ENCODE measurements at places on chromosomes 7 and 10. TPM values are rescaled to one million over a fixed set of nuclear protein-coding genes. Genes with fewer than 3 reads are reported as not detected.

DNA sequence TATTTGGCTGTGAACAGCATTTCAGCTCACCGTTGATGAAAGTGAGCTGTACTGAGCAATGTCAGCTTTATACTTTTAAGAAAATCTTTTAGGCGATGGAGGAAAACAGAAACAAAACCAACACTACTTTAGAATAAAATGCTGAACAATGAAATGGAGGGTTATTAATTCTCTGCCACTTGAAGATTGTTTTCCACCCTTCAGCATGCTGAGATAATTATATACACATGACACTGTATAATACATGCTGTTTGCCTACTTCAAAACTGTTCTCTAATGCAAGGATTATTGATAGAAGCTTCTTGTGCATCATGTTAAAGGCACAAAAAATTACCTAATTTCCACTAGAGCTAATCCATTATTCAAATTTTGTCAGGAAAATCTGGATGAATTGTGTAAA lies 66.8 kb downstream of the CACNA2D1 start:
- no peak for DNase-seq

GRCh38 chr10:22714479-22715289 lies at the start of gene PIP4K2A:
PIP4K2A (minus strand) TSS chr10:22714578; CDS start chr10:22714326, 252 bp downstream.
- no peak for DNase-seq

Gene ADD3
- 353 TPM for polyA plus RNA-seq

Gene LRRTM3
- polyA plus RNA-seq = 5.7 TPM

Gene GRID2IP
- 0.91 TPM for polyA plus RNA-seq

GRCh38 chr7:98500764-98501163 lies 99.9 kb upstream of the BAIAP2L1 start:
- peak; percentile 34 for DNase-seq

- no peak for DNase-seq
These were observed 73.6 kb downstream of the PODXL start for GRCh38 chr7:131482800-131483199.

DNA sequence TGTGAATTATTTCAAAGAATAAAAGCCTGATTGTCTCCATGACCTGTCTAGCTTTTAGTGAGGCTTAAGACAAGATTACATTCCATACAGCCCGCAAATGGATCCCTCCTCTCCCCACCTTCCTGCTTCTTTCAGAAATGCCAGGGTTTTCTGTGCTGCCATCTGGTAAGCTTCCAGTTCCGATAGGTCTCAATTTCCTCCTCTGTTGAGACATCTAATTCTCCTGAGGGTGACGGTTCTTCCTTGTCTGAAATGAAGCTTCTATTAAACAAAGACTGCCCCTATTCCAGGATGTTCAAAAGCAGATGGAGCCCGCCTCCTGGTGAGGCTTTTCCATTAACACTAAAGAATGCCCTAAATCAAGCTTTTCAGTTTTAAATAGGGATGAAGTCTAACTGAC lies 295.6 kb downstream of the PTPRN2 start:
- no peak for DNase-seq

Gene HTR7
- 0.53 TPM for polyA plus RNA-seq

DNA sequence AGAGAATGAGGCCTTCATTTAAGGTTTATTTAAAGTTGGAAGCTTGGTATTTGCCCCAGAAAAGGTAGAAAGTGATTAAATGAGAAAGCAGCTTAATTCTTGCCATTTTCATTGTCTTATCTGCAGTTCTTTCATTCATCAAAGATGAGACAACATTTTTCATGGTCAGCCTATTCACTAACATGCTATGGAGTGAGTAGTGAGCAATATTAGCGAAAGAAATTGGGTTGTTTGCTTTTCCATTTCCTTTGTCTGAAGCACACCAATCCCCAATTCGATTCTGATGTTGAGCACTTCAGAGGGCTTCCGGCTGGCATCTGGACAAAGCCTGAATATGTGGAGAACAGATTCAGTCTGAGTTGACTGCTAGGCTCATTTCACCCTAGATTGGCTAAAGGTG lies 317.2 kb downstream of the BBS9 start:
- no peak for DNase-seq

GRCh38 chr10:101235766-101236165 lies 6.5 kb upstream of the LBX1 start:
- DNase-seq = no peak

- no peak for DNase-seq
These were observed 74.6 kb upstream of the IKZF1 start for GRCh38 chr7:50229964-50230363.

DNA sequence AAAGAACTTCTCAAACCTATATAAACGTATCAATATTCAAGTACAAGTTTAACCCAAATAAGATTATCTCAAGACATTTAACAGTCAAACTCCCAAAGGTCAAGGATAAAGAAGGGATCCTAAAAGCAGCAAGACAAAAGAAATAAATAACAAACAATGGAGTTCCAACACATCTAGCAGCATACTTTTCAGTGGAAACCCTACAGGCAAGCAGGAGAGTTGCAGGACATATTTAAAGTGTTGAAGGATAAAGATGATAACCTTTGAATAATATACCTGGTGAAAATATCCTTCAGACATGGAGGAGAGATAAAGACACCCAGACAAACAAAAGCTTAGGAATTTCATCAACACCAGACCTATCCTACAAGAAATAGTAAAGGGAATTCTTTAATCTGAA lies 82.8 kb downstream of the TES start:
- DNase-seq = no peak

Gene SERPINE1
- polyA plus RNA-seq = 1.1 TPM

GRCh38 chr7:4996696-4997222 lies 37.8 kb upstream of the MMD2 start:
- DNase-seq = no peak

DNA sequence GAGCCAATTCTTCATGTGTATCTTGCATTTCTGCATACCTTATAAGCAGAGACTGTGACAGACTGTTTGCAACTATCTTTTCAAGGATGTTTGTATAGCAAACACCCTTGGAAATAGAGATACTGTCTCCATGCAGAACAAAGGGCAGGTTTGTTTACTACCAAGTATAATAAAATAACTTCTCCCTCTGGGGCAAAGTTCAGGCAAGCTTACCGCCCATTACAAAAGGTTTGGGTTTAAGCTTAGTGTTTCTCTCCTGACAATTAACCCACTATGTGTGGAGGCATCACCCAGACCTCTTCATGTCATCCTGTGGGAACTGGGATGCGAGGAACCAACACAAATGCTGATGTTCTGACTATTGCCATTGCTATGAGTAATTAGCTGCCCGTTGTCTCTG lies 479.1 kb upstream of the ZMIZ1 start:
- DNase-seq = no peak

- DNase-seq = no peak
These were observed 22.9 kb downstream of the NEBL start for GRCh38 chr10:20874261-20874660.

GRCh38 chr10:66746711-66747110 lies 179.1 kb upstream of the LRRTM3 start:
- DNase-seq = no peak

GRCh38 chr10:112295853-112296830 lies 12.9 kb downstream of the TECTB start:
- no peak for DNase-seq

DNA sequence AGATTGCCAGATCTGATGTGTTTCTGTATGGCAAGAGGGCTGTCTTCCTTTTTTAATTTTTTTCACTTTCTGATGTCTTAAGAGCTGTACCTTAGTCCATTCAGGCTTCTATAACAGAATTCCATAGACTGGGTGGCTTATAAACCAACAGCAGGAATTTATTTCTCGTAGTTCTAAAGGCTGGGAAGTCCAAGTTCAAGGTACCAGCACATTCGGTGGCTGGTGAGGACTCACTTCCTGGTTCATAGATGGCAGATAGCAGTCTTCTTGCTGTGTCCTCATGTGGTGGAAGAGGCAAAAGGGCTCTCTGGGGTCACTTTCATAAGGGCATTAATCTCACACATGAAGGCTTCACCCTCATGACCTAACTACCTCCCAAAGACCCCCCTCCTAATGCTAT lies 20.8 kb downstream of the GPNMB start:
- DNase-seq = no peak

DNA sequence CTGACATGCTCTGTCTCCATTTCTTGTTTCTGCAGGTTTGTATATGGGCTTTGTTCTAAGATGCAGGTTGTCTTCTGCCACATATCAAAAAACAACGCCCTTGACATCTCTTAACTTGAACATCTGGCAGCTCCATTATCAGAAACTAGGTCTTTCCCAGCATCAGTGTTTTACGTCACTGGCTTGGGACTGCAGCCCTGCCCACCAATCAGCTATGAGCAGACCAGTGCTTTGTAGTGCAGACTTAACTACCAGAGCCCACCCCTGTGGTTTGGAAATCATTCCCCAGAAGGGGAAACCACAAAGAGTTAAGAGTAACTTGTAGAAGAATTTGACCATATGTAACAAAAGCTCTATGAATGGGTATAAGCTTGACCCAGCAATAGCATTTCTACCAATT lies 132.4 kb downstream of the SEPTIN14 start:
- no peak for DNase-seq

- DNase-seq = no peak
These were observed 269.2 kb downstream of the ZWINT start for GRCh38 chr10:56091872-56092271.

DNA sequence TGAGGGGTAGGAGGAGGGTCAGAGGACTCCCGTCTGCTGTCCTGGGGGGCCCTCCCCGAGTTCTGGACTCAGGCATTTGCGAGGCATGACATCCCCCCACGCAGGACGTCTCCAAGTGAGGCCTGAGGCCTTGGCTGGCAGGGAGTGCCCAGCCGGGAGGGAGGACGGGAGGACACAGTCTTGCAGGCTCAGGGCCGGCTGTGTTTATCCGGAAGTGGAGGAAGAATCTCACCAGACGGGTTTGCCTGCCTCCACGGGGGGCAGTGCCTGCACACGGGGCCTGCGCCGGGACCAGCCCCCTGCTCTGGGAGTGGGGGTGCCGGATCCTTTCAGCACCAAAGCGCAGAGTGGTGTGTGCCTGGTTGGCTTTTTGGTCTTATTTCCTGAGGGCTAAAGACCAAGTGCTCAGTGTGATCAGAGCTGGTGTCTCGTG lies 10.9 kb downstream of the PWWP2B start:
- no peak for DNase-seq

DNA sequence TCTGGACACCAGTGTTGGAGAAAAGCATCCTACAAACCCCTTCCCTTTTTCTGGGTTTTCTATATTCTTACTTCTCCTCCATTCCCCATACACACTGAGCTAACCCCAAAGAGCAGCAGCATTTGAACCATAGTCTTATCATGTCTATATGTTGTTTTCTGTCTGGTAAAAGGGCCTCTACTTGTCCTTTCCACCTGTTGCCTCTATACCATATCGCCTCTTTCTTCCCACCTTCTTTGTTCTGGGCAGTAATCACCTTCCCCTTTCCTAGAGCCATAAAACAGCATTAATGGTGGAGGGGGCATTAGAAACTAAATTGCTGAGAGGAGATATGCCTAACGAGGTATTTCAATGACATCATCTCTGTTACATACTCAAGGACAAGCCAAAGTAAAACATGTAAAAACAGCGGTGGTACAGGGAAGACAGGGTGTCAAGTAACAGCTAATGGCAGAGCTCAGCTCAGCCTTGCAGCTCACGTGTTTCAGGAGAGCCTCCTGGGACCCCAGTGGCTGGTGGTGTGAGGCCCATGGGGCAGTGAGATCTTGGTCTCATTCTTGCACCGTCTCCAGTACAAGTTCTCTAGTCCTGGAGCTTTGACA lies 20.6 kb downstream of the NPY start:
- DNase-seq = no peak

DNA sequence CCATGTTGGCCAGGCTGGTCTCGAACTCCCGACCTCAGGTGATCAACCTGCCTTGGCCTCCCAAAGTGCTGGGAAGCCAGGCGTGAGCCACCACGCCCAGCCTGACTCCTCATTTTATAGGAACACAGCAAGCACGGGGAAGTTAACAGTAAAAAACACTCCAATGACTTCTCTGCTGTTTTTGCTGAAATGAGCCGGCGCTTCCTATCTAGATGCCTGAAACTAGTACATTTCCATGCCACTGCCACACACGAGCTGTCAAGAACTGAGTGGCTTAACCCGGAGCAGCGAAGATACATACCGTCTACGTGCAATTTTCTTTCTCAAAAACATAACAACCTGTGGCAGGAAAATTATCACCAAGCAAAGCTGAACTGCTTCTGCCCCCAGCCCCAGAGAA lies 16.8 kb downstream of the DAGLB start:
- DNase-seq = no peak

DNA sequence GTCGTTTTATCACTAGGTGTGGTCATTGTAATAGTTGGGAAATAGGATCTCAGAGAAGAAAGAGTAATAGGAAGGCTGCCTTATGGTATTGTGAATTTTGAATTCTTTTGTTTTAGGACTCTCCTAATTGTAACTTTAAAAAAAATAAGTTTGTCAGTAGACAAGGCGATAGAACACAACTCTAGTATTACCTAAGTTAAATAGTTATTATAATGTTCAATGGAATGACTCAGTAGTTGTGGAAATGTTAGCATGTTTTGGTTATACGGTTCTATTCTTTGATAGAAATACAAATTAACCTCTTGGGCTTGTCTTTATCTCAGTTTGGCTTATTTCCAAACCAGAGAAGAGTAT lies 1.4 kb downstream of the DNAH11 start:
- no peak for DNase-seq

Gene SFTPA1
- polyA plus RNA-seq = not detected

DNA sequence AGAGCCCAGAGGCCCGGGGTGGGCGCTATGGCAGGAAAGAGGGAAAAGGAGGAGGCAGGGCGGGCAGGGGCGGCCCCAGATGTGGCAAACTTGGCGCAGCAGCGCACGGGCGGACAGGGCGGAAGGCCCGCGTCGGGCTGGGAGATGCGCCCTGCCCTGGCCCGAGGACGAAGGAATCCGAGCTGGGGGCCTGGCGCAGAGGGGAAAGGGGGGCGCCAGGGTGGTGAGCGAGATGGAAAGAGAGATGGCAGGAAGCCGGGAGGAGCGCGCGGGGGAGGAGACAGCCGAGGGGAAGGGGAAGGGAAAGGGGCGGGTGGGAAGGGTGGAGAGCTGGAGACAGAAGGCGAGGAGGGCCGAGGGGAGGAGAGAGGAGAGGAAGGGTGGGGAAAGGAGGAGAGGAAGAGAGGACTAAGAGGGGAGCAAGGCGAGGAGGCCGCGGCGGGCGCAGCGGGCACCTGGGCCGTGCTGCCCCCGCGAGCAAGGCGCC lies at the start of gene MARVELD1:
Gene MARVELD1 (plus strand): TSS at position 392 of the 487 bp plus-strand sequence. CDS start 147 bp downstream, outside the sequence.
- DNase-seq = peak; percentile 86

Gene PON2
- polyA plus RNA-seq = 265 TPM

Gene IL2RA
- polyA plus RNA-seq = 0.05 TPM

- no peak for DNase-seq
These were observed 76.2 kb upstream of the APBB1IP start for GRCh38 chr10:26361971-26362370.

DNA sequence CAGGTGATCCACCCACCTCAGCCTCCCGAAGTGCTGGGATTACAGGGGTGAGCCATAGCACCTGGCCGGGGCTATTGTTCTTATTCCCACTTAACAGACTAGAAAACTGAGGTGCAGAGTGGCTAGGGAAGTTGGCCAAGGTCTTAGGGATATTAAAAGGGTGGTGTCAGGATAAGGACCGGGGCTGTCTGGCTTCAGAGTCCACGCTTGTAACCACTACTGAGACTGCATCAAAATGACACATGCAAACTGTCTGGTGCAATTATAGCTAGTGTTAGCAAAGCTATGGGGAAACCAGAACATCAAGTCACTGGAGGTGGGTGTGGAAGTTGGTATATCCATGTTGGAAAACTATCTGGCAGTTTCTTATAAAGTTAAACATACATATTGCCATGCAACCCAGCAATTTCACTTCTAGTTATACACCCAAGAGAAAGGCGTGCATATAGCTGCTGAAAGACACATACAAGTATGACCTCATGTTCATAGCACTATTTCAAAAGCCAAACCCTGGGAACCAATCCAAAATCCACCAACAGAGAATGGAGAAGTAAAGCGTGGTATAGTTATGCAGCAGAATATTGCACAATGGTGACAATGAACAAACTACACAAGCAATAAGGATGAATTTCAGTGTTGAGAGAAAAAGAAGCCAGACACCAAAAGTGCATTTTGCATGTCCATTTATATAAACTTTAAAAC lies 33.9 kb upstream of the EEPD1 start:
- DNase-seq = no peak

Measured in left kidney (tissue), 8 donors.